IPS DF 19.7 (cell line): ENCODE measurements at places on chromosomes 4 and X.

GRCh38 chrX:5976332-5976731 lies 252.3 kb downstream of the NLGN4X start:
- DNase-seq: no peak

- no peak for DNase-seq
These were observed 3.4 kb downstream of the ATP1B4 start for GRCh38 chrX:120365320-120365719.

DNA sequence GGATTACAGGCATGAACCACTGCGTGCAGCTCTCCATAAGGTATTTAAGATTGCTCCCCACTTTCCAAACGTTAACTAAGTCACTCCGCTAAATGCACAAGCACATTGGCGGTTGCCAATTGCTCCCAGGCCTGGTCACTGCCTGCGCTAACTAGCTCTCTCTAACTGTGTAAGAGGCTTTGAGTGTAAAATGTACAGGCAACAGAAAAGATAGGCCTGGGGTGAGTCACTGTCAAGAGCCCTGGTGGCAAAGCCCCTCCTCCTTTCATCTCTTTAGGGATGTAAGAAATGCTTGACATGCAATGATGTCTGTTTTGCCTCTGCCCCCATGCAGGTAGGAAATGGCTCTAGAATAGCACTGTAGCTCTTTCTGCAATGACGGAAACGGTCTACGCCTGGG lies 329.7 kb upstream of the GATB start:
- peak; percentile 12 for DNase-seq

- no peak for DNase-seq
These were observed 61.2 kb upstream of the HOPX start for GRCh38 chr4:56742080-56742871.

DNA sequence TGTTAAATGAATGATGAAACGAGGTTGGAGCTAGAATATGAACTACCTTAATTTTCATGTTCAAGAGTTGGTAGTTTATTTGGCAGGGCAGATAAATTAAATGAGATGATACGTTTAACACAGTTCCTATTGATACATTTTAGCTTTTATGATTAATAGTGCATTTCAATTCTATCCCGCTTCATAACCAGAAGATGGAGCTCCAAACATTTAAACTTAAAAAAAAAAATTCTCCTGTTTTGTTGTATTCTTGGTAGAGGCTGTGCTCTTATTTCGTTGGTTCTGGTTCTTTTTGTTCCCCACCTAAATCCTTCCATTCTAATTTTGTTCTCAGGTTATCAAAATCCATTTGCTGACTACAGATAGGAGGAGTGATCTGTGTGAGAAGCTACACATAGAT lies 71.8 kb upstream of the PTPN13 start:
- no peak for DNase-seq

GRCh38 chr4:184408021-184408683 lies 66.2 kb downstream of the IRF2 start:
- no peak for DNase-seq

DNA sequence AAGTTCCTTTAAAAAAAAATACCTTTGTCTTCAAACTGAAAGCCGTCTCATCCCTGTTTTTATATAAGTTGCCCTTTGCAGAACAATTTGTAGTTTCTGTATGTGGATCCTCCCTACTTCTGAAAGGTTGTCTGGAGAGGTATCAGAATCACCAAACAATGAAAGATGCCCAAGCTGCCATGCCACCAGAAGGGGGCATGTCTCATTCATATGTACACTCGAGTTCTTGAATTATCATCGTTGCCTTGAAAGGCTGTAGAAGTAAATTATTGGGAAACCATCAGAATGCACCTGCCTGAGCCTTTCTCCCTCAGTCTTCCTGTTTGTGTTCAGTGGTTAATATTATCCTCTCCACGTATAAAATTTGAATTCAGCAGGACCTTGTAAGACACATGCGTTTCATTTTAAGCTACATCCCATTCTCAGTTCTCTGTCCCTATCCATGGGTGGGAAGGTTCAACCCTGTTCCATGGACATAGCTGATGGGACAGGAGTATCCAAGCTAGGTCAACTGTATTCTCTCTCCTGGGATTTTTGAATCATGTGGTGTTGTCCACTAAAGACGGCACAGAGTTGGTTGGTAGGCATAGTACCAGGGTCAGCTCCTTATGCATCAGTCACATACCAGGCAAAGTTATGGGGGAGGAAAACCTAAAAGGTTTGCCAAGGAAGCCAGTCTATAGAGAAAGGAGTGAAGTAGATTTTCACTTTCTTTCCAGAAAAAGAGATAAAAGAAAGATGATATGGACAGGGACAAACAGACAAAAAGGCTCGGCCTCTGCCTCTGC lies 24.0 kb downstream of the GALNT7 start:
- no peak for DNase-seq

DNA sequence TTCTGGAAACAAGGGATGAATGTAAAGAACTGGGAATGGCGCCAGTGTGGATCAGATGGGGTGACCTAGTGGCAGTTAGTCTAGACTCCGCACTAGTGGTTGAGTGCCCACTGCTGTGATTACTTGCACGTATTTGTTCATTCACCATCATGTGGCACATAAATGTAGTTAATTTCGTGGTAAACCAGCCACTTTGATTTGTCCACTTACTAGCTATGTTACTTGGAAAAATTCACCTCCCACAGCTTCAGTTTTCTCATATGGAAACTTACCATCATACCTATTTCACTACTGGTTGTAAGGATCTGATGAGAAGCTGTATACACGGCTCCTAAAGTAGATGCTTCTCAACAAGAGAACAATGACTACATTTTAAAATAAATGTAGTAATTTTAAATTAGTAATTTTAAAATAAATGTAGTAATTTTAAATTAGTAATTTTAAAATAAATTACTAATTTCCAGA lies 394 bp upstream of the DYNLT3 start:
- DNase-seq: no peak

DNA sequence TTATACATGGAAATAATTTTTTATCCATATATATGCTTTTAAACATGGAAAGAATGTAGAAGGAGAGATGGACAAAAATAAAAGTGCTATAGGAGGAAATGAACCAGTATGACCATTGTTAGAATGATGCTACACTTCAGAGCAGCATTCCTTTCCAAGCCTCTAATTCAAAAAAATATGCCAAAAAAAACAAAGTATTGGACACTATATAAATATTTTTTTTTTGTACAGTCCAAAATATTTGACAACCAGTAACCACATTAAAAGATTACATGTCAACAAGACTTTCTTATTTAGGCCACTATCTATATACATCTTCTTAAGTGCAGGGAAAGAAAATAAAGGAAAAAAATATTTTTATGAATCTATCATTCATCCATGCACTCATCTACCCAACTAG lies 198.6 kb downstream of the LRBA start:
- no peak for DNase-seq

GRCh38 chrX:86194758-86195157 lies 46.5 kb downstream of the DACH2 start:
- no peak for DNase-seq

- DNase-seq: no peak
These were observed 208.8 kb downstream of the UGT8 start for GRCh38 chr4:114807357-114807756.
